Neural crest cell (in vitro differentiated cells): ENCODE measurements at places on chromosomes 11 and 22.

DNA sequence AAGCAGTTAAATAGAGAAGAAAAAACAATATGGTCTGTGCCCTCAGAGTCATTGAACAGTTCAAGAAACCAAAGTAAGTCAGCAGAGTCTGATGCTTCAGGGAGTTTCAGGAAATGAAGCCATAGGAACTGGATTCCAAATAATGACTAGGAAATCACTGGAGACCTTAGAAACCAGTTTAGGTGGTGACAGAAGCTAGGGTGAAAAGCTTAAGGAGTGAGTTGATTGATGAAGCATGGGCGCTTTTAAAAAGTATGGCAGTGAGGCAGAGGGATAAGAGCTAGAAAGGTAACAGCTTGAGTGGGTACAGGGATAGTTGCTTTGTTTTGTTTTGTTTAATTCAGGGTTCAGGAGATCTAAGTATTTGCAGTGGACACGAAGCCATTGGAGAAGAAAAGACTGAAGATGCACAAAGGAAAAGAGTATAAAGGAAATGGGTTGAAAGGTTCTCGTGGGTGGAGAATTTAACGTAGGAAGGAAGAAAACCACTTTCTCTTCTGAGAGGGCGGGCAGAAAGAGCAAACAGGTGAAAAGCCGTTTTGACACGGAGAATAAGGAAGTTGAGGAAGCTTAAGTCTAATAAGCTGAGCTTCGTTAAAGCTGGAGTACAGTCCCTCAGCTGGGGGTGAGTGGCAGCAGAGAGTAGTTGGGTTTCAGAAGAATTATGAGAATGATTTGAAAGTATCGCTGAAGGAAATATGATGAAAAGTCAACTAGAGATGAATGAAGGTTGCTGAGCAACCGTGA lies 14.8 kb downstream of the SGSM3 start:
- H3K27ac ChIP-seq: peak overlapping the region; percentile 46
- peaks cover 11% of the 10 kb centered on the region for H3K4me1 ChIP-seq
- H3K27me3 ChIP-seq: no peaks in the 10 kb centered on the region

- H3K27ac ChIP-seq: no peak overlapping the region
- no peaks in the 10 kb centered on the region for H3K4me1 ChIP-seq
- peaks cover 32% of the 10 kb centered on the region for H3K27me3 ChIP-seq
Observed at GRCh38 chr22:43404673-43405385, 7.0 kb upstream of the MPPED1 start.

DNA sequence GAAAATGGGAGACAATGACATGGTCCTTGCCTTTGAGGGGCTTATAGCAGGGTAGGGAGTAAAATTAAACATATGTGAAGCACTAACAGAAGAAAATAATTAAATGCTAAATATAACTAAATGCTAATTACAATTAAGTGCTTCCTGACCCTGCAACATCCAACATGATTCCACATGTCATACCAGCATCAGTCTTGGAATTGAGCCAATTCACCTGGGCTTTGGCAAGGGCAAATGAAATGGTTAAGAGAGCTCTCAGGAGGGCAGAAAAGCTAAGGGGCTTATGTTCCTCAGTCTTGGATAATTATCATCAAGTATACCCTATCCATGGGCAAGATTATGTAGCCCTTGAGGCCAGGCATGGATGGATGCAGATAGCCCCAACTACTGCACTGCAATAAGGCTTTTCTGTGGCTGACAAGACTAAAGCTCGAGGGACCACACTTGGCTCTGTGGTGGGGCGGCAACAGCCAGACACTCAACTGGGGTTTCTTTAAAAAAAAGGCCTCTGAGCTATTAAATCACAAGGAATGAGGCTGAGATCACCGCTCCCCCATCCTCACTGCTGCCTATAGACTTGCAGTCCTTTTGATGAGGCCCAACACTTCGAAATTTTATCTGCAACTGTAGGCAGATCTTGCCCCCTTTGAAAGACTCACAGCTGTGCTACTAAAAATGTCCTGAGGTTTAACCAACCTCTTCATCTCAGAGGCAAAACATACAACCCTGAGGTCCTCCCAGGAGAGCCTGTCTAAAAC lies 39.0 kb downstream of the IL18BP start:
- peaks cover 3% of the 10 kb centered on the region for H3K36me3 ChIP-seq
- no peaks in the 10 kb centered on the region for H3K27me3 ChIP-seq
- H3K27ac ChIP-seq: no peak overlapping the region
- no peak for DNase-seq

DNA sequence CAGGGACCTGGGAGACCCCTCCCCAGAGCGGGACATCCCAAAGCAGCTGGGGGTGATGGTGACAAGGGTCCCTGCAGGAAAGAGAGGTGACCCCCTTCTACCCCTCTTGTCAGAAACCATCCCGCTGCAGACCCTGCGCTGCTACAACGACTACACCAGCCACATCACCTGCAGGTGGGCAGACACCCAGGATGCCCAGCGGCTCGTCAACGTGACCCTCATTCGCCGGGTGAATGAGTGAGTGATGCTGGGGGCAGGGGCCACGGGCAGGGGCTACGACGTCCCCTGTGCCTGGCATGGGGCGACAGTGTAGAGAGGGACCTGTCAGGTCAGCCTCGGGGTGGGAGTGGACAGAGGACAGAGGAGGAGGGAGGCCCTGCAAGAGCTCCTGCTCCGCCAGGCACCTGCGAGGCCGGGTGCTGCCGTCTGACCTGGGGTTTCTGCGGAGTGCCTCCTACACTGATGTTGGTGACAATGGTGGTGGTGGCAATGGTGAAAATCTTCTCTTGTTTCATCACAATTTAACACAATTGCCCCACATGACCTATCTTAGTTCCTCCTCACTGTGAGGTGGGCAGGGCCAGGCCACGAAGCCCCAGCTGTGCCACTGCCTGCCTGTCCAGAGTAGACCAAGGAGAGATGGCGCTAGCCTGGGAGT lies 9.8 kb downstream of the CSF2RB start:
- peaks cover 8% of the 10 kb centered on the region for H3K27me3 ChIP-seq
- no peak overlapping the region for H3K4me3 ChIP-seq
- H3K27ac ChIP-seq: no peak overlapping the region
- peaks cover 9% of the 10 kb centered on the region for H3K4me1 ChIP-seq

- H3K27me3 ChIP-seq: no peaks in the 10 kb centered on the region
- H3K36me3 ChIP-seq: no peaks in the 10 kb centered on the region
- no peak overlapping the region for H3K27ac ChIP-seq
- H3K4me1 ChIP-seq: peaks cover 8% of the 10 kb centered on the region
- H3K4me3 ChIP-seq: no peak overlapping the region
Observed at GRCh38 chr11:64614917-64615316, 23.9 kb downstream of the SLC22A12 start.

DNA sequence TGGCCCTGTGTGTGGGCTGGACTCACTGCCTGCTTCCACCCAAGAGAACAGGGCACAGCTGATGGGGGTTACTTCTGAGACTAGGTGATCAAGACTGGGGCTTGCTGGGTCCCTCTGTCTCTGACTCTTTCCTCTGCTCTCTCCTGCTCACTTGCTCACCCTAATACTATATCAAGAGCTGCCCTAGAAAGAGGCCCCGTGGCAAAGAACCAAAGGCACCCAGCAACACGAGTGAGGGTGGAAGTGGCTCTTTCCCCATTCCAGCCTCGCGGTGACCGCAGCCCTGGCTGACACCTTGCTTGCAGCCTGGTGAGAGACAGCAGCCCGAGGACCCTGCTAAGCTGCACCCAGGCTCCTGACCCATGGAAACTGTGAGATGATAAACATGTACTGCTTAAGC lies 20.7 kb upstream of the NFAM1 start:
- no peak overlapping the region for H3K27ac ChIP-seq
- no peak for DNase-seq
- H3K36me3 ChIP-seq: no peaks in the 10 kb centered on the region
- peaks cover 16% of the 10 kb centered on the region for H3K27me3 ChIP-seq
- H3K4me1 ChIP-seq: no peaks in the 10 kb centered on the region
- no peak overlapping the region for H3K4me3 ChIP-seq

DNA sequence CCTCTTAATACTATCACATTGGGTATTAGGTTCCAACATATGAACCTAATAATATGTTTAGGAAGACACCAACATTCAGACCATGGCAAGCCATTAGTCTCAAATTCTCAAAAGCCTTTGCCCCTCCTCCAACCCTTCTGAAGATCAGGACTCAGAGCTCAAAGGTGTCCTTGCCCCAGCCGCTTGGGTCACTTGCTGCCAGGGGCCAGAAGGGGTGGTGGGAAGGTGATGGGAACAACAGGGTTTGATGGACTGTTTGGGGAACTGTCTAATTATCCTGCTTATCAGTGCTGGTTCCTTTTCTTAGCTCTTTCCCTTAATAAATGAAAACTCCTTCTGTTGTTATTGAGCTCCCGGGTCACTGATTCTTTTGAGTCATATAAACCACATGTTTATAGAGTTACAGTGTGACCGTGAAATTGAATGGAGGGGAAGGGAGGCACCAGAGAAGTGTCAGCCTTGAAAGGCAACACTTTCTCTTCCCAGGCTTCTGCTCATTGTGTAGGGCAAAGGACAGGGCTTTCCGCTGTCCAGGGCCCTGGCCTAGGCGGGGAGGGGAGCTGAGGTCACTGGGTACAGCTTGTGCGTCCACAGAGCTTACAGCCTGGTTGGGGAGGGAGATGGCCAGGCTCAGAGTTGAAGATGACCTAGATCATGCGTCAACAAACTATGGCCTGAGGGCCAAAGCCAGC lies 105.1 kb downstream of the FBXO7 start:
- no peak for DNase-seq
- no peaks in the 10 kb centered on the region for H3K27me3 ChIP-seq
